Chondrocyte (in vitro differentiated cells): ENCODE measurements at places on chromosomes 4 and X. TPM values are rescaled to one million over a fixed set of nuclear protein-coding genes. Genes with fewer than 3 reads are reported as not detected.
A peak's percentile ranks its signal among the peaks of the same experiment; 100 is the strongest.

DNA sequence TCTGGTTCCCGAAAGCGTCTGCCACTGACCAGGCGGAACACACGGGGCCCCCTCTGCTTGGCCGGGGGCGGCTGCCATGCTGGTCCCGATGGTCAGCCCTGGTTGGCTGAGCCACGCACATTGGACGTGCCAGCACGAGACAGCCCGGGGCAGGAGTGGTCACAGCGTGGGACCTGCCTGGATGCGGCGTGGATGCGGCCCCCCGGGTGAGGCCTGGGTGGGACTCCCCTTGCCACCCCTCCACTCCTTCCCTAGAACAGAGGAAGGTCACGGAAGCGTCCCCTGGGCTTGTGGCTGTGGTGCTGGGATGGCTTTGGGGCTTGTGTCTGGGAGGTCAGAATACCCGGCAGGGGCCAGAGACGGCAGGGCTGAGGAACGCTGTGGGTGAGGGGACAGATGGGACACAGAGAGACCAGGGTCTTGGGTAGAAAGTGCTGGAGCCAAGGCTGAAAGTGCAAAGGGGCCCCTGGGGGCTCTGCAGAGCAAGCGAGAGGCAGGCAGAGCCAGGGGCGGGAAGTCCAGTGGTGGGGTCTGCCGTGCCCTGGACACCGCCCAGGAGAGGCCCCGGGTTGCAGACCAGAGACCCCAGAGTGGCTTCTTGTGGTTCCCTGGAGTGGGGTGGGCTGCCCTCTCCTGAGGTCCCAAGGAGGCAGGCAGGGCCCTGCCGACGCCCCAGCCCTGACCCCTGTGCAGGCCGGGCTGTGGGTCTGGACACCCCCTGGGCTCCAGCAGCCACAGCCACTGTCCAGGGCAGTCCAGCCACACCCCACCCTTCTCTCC is 8.6 kb upstream of the CPLX1 start:
- H3K27ac ChIP-seq = no peak overlapping the region
- H3K4me1 ChIP-seq = no peaks in the 10 kb centered on the region
- H3K4me3 ChIP-seq = no peak overlapping the region

The UCHL1 gene
- total RNA-seq = 771 to 856 TPM (median 807 TPM) in 3 replicates

GRCh38 chr4:182264139-182264752 is 21.0 kb downstream of the TENM3 start:
- no peaks in the 10 kb centered on the region for H3K27me3 ChIP-seq
- H3K27ac ChIP-seq = no peak overlapping the region
- H3K4me1 ChIP-seq = no peaks in the 10 kb centered on the region
- no peak overlapping the region for H3K4me3 ChIP-seq
- no peaks in the 10 kb centered on the region for H3K36me3 ChIP-seq

GRCh38 chr4:157776930-157777528 is 395.8 kb downstream of the GASK1B start:
- H3K4me3 ChIP-seq = no peak overlapping the region
- no peak overlapping the region for H3K27ac ChIP-seq
- no peaks in the 10 kb centered on the region for H3K36me3 ChIP-seq
- peaks cover 4% of the 10 kb centered on the region for H3K4me1 ChIP-seq
- no peak for DNase-seq

The SOWAHB gene
- 2.6 to 4.8 TPM (median 4.8 TPM) in 3 replicates for total RNA-seq

The JADE3 gene
- total RNA-seq = 8.2 to 11.7 TPM (median 10.6 TPM) in 3 replicates

DNA sequence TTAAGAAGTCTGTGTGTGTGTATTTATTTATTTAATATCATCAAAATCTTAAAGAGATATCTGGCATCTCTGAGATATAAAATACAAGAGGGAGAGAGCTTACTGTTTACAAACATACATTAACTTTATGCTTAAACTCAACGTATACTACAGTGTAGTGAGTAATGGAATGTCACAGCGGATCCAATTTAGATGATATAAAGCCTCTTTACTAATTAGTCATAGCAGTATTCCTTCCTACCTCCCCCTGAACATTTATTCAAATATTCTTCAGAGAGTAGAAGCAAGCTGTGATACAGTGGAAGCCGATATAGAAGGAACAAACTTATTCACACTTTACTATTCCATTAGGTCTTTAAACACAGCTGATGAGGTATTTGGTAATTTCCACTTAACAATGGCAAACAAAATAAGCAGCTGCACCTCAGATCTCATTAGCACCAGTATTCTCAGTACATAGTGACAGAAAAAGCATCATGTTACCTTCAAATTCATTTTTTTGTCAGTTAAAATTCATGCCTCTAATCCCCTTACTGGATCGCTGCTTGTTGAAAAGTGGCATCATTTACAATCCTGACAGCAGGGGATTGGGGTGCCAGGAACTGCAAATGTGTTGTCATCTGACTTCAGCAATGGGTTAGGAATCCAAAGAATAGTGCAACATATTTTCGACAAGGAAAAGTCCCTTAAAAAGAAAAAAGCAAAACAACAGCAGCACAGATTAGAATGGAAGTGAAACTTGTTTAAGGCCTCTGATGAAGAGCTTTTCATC is 658.7 kb upstream of the EPHA5 start:
- H3K4me1 ChIP-seq = peaks cover 8% of the 10 kb centered on the region
- H3K27me3 ChIP-seq = no peaks in the 10 kb centered on the region
- H3K4me3 ChIP-seq = no peak overlapping the region
- no peaks in the 10 kb centered on the region for H3K36me3 ChIP-seq
- H3K27ac ChIP-seq = no peak overlapping the region
- DNase-seq = no peak

The JCHAIN gene
- not detected in 3 replicates for total RNA-seq

- no peak for DNase-seq
- peaks cover 15% of the 10 kb centered on the region for H3K36me3 ChIP-seq
- no peaks in the 10 kb centered on the region for H3K27me3 ChIP-seq
- no peak overlapping the region for H3K27ac ChIP-seq
- peaks cover 25% of the 10 kb centered on the region for H3K4me1 ChIP-seq
Observed at GRCh38 chr4:17958181-17958580, 63.4 kb downstream of the LCORL start.

DNA sequence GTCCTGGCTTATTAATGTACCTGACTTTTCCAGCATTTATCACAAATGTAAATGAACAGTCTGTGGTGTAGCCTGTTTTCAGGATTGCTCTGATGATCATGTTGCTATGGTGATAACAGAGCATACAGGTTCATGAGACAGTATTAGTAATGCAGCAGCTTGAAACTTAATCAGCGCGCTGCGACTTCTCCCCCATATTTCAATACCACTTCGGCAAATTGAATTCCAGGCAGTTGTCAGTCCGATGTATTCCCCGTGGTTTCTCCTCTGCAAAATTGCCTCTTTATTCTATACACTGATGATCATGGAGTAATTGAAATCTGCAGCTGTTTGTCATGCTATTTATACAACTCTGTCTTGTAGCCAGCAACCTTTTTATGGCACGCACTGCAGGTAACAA is 239.3 kb downstream of the C4orf33 start:
- no peak overlapping the region for H3K4me3 ChIP-seq
- H3K27me3 ChIP-seq = peaks cover 8% of the 10 kb centered on the region
- peaks cover 31% of the 10 kb centered on the region for H3K4me1 ChIP-seq
- DNase-seq = no peak
- no peak overlapping the region for H3K27ac ChIP-seq

DNA sequence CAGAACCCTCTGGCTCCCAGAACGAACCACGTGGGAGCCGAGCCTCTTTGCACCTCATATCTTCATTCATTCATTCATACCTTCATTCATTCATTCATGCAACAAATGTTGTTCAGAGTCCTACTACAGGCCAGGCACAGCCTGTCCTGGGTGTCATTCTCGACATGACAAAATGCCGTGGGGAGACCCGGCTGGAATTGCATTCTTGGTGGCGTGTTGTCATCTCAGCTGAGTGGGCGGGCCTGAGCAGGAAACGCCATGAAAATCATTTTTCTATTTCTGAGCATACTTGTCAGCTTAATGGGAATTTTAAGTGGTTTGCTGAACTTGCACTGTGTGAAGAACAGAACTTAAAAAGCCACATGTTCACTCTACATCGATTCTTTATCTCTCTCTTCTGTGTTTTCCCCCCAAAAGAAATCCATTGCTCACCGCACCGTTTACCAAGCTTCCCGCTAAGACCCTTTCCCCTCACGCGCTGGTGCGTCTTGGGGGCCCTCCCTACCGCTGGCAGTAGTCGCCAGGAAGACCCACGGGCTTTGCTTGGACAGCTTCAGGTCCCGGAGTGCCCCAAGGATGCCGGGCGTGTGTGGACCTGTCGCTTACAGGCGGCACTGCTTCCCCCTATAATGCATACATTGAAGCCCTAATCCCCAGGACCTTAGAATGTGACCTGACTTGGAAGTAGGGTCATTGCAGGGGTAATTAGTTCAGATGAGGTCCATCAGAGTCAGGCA is 41.6 kb upstream of the HMX1 start:
- peak; percentile 49 for DNase-seq
- H3K27me3 ChIP-seq = no peaks in the 10 kb centered on the region
- H3K36me3 ChIP-seq = no peaks in the 10 kb centered on the region

GRCh38 chrX:124212622-124213021 is 119.8 kb upstream of the TEX13D start:
- H3K4me1 ChIP-seq = peaks cover 4% of the 10 kb centered on the region
- H3K27ac ChIP-seq = no peak overlapping the region
- no peak for DNase-seq
- H3K36me3 ChIP-seq = no peaks in the 10 kb centered on the region

DNA sequence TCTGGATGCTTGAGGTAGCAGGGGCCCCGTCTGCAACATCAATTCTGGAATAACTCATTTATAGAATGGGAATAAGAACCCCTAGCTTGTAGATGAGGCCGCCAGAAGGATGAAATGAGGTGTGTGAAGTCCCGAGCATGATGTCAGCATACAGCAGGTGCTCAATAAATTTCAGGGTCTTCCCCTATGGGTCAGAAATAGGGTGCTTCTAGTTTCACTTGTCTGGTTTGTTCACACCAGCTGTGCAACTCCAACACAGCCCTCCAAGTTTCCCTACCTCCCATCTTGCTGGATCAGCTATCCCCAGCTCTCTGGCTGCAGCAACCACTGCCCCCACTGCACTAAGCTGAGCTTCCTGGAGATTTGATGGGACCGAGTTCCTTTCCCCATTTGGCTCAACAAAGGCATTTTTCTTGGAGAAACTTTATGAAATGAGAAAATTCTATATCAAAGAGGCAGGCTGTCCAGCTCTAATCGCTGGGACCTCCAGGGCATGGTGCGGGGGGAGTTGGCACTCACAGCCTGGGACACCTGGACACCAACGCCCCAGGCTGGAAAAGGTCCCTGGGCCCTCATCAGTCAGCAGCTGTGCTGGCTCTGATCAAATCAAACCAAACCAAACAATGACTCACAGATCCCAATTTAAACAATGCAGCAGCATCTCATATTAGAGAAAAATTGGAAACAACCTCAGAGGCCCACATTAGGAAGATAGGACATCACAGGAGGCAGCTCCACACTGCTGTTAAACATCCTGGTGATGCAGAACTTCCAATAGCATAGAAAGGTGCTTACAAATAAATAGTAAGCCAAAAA is 13.3 kb downstream of the SLC2A9 start:
- peaks cover 26% of the 10 kb centered on the region for H3K4me1 ChIP-seq
- peaks cover 7% of the 10 kb centered on the region for H3K27me3 ChIP-seq
- DNase-seq = no peak
- H3K36me3 ChIP-seq = no peaks in the 10 kb centered on the region
- H3K27ac ChIP-seq = no peak overlapping the region

The VEGFD gene
- total RNA-seq = 0.20 to 0.39 TPM in 2 of 3 replicates, not detected in the other

GRCh38 chrX:19024366-19024765 is 40.5 kb upstream of the PHKA2 start:
- H3K4me3 ChIP-seq = no peak overlapping the region
- no peaks in the 10 kb centered on the region for H3K27me3 ChIP-seq
- no peaks in the 10 kb centered on the region for H3K36me3 ChIP-seq
- no peak overlapping the region for H3K27ac ChIP-seq
- no peaks in the 10 kb centered on the region for H3K4me1 ChIP-seq
- no peak for DNase-seq

DNA sequence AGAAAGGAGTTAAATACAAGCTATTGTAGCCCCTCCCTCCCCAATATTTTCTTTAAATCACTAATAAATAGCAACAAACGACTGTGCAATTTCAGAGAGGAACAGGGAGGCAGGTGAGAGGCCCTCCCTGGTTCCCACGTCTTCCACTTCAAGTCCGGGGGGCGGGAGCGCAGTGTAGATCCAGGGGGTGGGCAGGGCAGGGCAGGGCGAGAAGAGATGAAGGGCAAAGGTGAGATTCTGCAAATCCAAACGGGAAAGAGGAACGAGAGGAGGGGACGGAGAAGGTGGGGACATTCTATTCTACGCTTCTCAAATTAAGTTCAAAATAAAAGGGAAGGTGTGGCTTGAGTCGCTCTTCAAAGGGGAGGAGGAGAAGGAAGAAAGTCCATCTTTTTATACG is 6.8 kb downstream of the NKX6-1 start:
- H3K4me1 ChIP-seq = peaks cover 15% of the 10 kb centered on the region
- no peak overlapping the region for H3K4me3 ChIP-seq
- H3K27me3 ChIP-seq = peaks cover 84% of the 10 kb centered on the region

- H3K27me3 ChIP-seq = no peaks in the 10 kb centered on the region
- no peak overlapping the region for H3K4me3 ChIP-seq
- no peaks in the 10 kb centered on the region for H3K4me1 ChIP-seq
- no peak overlapping the region for H3K27ac ChIP-seq
- no peak for DNase-seq
- no peaks in the 10 kb centered on the region for H3K36me3 ChIP-seq
Observed at GRCh38 chrX:155662282-155662681, 49.5 kb upstream of the TMLHE start.

GRCh38 chr4:77581724-77582123 is 23.9 kb upstream of the CXCL13 start:
- H3K4me1 ChIP-seq = peaks cover 40% of the 10 kb centered on the region
- no peak overlapping the region for H3K4me3 ChIP-seq
- DNase-seq = no peak
- H3K27me3 ChIP-seq = no peaks in the 10 kb centered on the region
- no peaks in the 10 kb centered on the region for H3K36me3 ChIP-seq

- H3K27ac ChIP-seq = no peak overlapping the region
- no peak for DNase-seq
- H3K4me3 ChIP-seq = no peak overlapping the region
- no peaks in the 10 kb centered on the region for H3K4me1 ChIP-seq
- H3K36me3 ChIP-seq = peaks cover 46% of the 10 kb centered on the region
- H3K27me3 ChIP-seq = no peaks in the 10 kb centered on the region
Observed at GRCh38 chr4:105437637-105438036, 36.2 kb downstream of the PPA2 start.

DNA sequence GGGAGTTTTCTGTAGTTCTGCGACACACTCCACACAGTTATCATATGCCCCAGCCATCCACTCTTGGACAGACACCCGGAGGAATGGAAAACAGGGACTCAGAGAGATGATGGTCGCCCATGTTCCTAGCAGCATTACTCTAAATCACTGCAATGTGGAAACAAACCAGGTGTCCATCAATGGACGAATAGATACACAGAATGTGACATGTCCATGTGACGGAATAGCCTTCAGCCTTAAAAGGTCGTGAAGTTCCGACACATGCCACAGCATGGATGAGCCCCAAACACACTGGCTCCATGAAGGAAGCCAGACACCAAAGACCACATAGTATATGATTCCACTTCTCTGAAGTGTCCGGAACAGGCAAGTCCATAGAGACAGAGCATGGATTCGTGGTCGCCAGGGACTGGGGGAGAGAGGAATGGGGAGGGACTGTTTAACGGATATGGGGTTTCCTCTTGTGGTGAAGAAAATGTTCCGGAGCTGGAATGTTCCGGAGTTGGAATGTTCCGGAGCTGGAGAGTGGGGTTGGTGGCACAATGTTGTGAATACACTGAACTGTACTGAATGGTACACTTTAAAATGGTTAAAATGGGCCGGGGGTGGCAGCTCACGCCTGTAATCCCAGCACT is 28.7 kb upstream of the AFAP1 start:
- peak overlapping the region; percentile 41 for H3K27ac ChIP-seq
- H3K36me3 ChIP-seq = no peaks in the 10 kb centered on the region
- peaks cover 45% of the 10 kb centered on the region for H3K4me1 ChIP-seq
- no peak overlapping the region for H3K4me3 ChIP-seq
- peaks cover 2% of the 10 kb centered on the region for H3K27me3 ChIP-seq

GRCh38 chr4:27173280-27173679 is 312.6 kb downstream of the STIM2 start:
- no peak overlapping the region for H3K27ac ChIP-seq
- no peaks in the 10 kb centered on the region for H3K36me3 ChIP-seq
- peaks cover 11% of the 10 kb centered on the region for H3K27me3 ChIP-seq
- H3K4me1 ChIP-seq = no peaks in the 10 kb centered on the region
- no peak overlapping the region for H3K4me3 ChIP-seq
